Activated T-helper 2 cell treated with anti-CD3 and anti-CD28 coated beads, Interferon-gamma antibody, Interleukin-2, Interleukin-4, amounts not matched to agents 10 μg/mL and 5 μg/mL and 100 μg/mL, durations not matched to agents 14 hours and 24 hours and 36 hours (primary cell): ENCODE measurements at places on chromosomes 11 and 22. TPM values are rescaled to one million over a fixed set of nuclear protein-coding genes. Genes with fewer than 3 reads are reported as not detected.

The APOBEC3F gene
- 23.8 and 24.1 TPM in 2 replicates for total RNA-seq

The SYT7 gene
- total RNA-seq: 0.09 and 0.30 TPM in 2 replicates

GRCh38 chr11:107252429-107253161, 205.0 kb downstream of the CWF19L2 start:
- H3K27me3 ChIP-seq: no peaks in the 10 kb centered on the region
- DNase-seq: no peak
- H3K4me3 ChIP-seq: no peak overlapping the region
- H3K36me3 ChIP-seq: no peaks in the 10 kb centered on the region
- H3K4me1 ChIP-seq: no peaks in the 10 kb centered on the region

GRCh38 chr11:69760319-69760718, 14.8 kb downstream of the FGF4 start:
- no peaks in the 10 kb centered on the region for H3K36me3 ChIP-seq
- DNase-seq: no peak
- no peak overlapping the region for H3K27ac ChIP-seq
- H3K27me3 ChIP-seq: no peaks in the 10 kb centered on the region

The TYR gene
- not detected in 2 replicates for total RNA-seq

DNA sequence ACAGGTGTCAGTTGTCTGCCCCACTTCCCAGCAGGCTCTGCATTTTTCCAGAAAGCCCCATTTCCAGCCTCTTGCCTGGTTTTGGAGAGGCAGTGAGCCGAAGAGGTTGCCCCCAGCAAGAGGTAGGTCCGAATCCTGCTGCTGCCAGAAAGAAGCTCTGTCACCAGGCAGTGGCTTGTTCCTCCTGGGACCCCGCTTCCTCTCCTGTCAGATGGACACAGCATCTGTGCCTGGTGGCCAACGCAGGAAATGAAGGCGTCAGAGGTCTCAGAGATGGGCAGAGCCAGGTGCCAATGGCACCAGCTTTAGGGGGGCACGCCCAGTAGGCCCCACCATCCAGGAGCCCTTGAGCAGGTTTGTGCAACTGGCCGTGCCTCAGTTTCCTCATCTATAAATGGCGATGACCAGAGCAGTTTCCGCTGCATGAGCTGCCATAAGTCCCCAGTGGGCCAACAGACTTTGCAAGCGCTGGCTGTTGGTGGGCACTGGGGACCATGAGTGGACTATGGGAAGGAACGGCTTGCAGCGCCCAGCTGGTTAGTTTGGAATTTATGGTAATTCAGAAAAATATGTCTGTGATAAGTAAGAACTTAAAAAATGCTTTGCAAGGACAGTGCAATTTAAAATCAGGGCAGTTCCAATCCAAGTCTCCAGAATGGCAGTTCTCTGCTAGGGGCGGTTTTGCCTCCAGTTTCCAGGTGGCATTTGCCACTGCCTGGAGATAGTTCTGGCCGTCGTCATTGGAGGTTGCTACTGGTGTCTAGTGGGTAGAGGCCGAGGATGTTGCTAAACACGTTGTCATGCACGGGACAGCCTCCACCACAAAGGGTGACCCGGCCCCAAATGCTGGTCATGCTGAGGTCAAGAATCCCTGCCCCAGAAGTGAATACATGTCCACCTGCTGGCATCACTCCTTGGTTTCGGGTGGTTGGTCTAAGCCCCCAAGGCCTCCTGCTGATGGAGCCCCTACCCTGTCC, 2.3 kb upstream of the OSBPL5 start:
- peaks cover 50% of the 10 kb centered on the region for H3K27me3 ChIP-seq
- no peak overlapping the region for H3K4me3 ChIP-seq
- H3K27ac ChIP-seq: no peak overlapping the region
- DNase-seq: no peak

DNA sequence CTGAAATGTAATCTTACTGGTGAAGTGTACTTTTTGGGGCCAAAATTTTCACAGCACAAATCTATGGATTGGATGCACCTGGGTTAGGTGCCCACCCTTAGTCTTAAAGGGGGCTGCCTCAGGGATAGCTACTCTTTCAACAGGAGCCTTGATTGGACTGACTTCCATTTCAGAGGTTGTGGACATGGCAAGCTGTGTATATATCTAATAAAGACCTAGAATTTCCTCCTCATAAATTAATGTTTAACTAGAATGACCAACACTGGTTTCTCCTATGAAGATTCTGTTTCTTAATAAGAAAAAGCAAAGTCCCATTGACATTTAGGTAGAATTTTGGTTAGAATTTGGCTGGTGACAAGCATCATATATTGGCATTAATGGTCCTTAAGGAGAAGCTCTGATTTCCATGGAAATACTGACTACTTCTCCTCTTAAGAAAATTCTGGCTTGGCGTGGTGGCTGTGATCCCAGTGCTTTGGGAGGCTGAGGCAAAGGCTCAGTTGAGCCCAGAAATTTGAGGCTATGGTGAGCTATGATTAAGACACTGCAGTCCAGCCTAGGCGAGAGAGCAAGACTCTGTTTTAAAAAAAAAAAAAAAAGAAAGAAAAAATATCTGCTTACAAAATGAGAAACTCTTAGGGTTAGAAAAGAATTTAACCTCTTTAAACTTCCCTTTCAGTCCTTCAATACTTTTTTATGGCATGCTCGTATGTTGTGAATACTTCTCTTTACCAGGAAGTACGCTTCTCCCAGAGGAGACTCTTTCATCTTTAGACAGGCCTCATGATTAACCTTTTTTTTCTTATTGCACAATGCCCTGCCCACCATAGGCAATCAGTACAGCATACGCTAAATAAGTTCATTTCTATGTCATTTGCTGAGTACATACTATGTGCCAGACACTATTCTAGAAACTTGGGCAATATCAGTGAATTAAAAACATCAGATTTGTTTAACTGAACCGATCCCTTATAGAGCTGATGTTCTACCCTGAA, 77.2 kb downstream of the PRR5L start:
- peaks cover 21% of the 10 kb centered on the region for H3K4me1 ChIP-seq
- H3K36me3 ChIP-seq: peaks cover 7% of the 10 kb centered on the region
- DNase-seq: no peak
- H3K27ac ChIP-seq: no peak overlapping the region
- H3K4me3 ChIP-seq: no peak overlapping the region

DNA sequence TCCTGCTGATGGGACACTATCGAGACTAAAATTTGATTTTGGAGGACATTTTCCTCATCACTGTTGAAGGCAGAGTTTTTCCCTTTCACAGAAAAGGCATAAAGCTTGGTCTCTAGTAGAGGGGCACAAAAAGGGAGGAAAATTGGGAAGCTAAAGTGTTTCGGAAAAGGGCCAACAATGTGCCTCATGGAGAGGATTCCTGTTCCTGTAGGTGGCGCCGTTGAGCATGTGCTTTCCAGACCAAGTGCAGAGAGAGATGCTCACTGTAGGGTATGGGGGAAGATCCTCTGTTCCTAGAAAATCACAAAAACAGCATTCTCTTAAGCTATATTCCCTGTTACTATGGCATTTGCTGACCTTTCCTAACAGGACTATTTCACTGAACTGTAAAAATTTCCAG, 18.4 kb upstream of the OR4C5 start:
- H3K4me1 ChIP-seq: no peaks in the 10 kb centered on the region
- H3K4me3 ChIP-seq: no peak overlapping the region
- no peak for DNase-seq
- no peaks in the 10 kb centered on the region for H3K36me3 ChIP-seq
- no peaks in the 10 kb centered on the region for H3K27me3 ChIP-seq

The CSF2RB gene
- 4.6 and 4.9 TPM in 2 replicates for total RNA-seq

The OR52H1 gene
- 0.30 TPM in 1 of 2 replicates, not detected in the other for total RNA-seq
